ENCODE measurements at places on chromosomes 6 and 20.

DNA sequence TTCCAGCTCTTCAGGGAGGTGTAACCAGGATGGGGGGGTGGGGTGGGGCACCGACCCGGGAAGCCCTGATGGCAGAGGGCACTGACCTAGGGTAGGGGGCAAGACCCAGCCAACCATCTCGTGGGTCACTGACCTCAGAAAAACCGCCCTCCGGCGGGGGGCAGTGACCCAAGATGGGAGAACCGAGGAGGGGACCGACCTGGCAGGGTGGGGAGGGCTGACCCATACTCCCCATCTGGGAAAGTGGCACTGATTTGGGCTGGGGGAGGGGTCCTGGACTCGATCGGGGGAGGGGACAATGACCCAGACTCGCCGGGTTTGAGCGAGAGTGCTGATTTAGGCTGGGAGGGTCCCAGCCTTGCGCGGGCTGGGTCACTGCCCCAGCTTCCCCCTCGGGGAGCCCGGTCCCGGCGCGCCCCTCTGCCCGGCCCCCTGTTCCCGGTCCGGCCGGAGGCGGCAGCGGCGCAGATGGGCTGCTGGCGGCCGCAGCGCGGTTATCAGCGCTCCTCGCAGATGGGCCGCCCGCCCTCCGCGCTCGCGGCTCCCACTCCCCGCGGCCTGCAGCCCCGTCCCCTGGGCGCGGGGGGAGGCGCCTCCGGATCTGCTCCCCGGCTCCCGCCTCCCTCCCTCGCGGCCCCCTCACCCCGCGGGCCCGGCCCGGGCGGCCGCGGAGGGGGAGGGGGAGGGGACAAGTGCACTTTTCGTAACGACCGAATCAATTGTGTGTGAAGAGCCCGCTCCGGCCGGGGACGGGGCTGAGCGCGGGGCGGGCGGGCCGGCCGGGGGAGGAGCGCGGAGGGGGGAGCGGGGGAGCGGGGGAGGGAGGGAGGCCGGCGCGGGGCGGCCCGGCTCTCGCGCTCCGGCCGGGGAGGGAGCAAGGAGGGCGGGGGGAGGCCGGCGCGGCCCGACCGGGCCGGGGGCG is 2.2 kb downstream of the NOL4L start:
- DNase-seq = peak; percentile 29

DNA sequence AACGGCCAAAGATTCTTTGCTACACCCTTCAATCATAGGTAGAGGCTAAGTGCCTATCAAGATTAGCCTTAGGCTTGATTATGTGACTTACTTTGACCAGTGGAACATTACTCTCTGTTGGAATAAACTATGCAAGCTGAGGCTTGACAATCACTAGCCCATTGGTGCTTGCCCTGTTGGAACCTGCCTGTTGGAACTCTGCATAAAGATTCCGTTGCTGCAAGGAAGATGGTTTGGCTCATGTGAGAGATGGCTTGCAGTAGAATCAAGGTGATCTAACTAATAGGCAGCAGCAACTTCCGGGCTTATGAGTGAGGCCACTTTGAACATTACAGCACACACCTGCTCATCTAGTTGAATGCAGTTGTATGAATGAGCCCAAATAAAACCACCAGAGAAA is 227.7 kb upstream of the TSHZ2 start:
- DNase-seq = no peak

- DNase-seq = peak; percentile 58
Measured at GRCh38 chr6:41682056-41682477, 43.8 kb downstream of the MDFI start.

GRCh38 chr6:112033791-112034615 is 19.9 kb upstream of the CCN6 start:
- DNase-seq = no peak

DNA sequence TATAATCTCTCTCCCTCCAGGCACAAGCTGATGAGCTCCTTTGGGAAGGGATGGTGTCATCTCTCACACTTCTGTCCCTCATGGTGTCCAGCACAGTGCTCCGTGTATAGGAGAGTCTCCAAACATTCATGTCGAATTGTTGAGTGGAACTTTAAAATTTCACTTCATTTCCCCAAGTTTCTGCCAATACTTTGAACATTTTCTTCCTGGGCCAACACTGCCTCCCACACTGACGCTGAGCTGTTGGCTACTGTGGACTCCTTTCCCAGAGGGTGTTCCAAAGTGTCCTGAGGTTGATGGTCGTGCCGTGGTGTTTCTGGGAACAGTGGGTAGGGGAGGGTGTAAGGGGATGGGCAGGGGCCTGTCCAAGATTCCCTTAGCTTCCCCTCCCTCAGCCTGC is 122.7 kb downstream of the TIAM2 start:
- DNase-seq = no peak

GRCh38 chr6:102411796-102412195 is 1018.3 kb downstream of the GRIK2 start:
- no peak for DNase-seq

Data from NCI-H187 (cell line).